ENCODE measurements at places on chromosomes 2 and 18. TPM values are rescaled to one million over a fixed set of nuclear protein-coding genes. Genes with fewer than 3 reads are reported as not detected.

ANKRD12 gene
- total RNA-seq, result 63.7 TPM

CRYGA gene
- total RNA-seq, result not detected

CMPK2 gene
- total RNA-seq, result 13.6 TPM

MERTK gene
- total RNA-seq, result 1.1 TPM

CBLN2 gene
- total RNA-seq, result not detected

DSG1 gene
- total RNA-seq, result not detected

AQP12A gene
- not detected for total RNA-seq

NDC80 gene
- 66.8 TPM for total RNA-seq

CIB4 gene
- total RNA-seq, result not detected

CFAP65 gene
- not detected for total RNA-seq

SNRNP27 gene
- total RNA-seq, result 69.4 TPM

Measured in activated naive CD4-positive, alpha-beta T cell treated with anti-CD3 and anti-CD28 coated beads, Interleukin-2, amount 50 U/mL, for 72 hours (primary cell).